ENCODE measurements at places on chromosomes 13 and 19. TPM values are rescaled to one million over a fixed set of nuclear protein-coding genes. Genes with fewer than 3 reads are reported as not detected.

DNA sequence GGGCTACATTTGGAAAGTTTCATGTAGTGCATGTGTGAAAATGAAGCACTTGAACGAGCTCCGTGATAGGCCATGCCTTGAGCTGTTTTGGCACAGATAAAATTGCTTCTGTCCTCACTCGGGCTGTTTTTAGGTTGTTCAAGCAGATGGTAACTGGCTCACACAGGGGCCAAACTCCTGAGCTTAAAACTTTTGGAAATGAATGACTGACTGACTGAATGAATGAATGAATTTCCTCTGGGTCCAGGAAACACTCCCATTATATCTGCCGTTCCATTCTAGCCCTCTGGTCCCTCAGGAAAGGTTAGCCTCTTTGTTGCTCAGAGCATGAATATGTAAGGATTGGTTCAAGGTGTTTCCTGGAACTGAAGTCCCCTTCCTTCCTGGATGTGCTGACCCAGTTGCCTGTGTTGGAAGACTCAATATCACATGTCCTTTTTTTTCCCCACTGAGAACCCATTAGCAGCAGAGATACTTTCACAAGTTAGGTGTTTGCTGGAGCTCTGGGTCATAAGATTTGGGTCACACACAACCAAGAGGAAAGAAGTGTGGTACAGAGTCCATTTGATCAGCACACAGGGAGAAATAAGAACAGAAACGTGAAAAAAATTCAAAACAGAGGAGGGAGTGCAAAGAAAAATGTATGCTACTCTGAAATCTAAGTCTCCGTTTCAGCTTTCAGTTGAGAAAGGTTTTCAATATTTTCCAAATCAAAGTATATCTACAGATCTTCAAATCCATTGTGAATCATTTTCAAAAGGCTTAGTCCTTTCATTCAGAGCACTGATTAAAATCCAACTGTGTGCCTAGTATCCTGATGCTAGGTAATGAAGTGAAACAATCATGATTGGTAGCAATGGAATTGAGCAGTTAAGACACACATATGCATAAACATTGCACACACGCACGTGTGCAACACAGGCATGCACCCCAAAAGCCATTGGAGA lies 18.9 kb downstream of the MBNL2 start:
- no peak overlapping the region for H3K27ac ChIP-seq
- H3K27me3 ChIP-seq = peaks cover 31% of the 10 kb centered on the region
- no peak overlapping the region for H3K4me3 ChIP-seq
- H3K36me3 ChIP-seq = no peaks in the 10 kb centered on the region
- DNase-seq = no peak

DNA sequence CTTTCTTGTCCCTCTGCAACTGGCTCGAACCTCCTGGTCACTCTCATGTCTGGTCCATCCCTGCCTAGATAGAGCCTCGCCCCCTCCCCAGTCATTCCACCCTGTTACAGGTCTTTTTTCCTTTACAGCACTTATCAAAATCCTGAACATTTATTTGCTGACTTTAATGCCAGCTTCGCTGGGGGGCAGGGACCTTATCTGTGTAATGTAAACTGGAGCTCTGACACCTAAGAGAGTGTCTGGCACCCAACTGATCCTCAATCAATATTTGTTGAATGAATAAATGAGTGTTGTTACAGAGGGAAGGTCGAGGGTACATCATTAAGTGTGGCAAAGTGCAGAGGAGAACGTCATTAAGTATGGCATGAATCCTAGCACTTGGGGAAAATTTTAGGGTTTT lies 16.7 kb downstream of the FAAP24 start:
- no peak overlapping the region for H3K27ac ChIP-seq
- no peaks in the 10 kb centered on the region for H3K4me1 ChIP-seq
- H3K4me3 ChIP-seq = no peak overlapping the region
- H3K36me3 ChIP-seq = no peaks in the 10 kb centered on the region
- no peaks in the 10 kb centered on the region for H3K27me3 ChIP-seq

DNA sequence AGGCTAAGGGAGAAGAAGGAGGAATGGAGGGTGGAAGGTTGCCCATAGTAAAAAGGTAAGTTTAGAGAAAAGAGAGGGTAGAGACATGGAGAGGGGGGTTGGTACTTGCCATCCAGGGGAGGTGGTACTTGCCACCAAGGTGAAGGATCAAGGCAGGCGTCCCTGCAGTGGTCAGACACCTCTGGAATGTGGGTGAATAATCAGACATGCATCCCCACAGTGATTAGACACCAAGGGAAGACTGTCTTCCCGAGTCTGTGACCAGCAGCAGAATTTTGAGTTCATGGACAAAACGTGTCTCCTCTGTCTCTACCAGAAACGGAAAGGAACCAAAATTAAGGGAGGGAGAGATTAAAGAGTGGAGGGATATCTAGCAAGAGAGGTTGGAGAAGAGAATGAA lies 27.1 kb upstream of the IGFL1 start:
- no peaks in the 10 kb centered on the region for H3K4me1 ChIP-seq
- no peaks in the 10 kb centered on the region for H3K27me3 ChIP-seq
- no peak overlapping the region for H3K4me3 ChIP-seq

DNA sequence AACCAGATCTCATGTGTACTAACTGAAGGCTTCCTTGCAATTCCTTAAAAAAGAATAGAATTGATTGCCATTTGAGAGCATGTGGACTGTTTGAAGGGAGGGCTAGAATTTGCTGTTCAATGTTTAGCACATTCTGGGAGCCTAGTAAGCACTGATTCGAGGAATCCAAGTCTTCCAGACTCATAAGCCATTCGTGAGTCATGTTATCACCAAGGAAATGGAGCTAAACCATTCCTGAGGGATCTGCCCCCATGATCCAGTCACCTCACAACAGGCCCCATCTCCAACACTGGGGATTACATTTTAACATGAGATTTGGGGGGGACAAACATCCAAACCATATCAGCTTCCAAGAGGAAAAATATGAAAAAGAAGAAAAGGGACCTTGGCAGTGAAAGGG lies 276.4 kb downstream of the KCNRG start:
- no peak for DNase-seq
- no peaks in the 10 kb centered on the region for H3K27me3 ChIP-seq
- no peaks in the 10 kb centered on the region for H3K36me3 ChIP-seq
- H3K4me1 ChIP-seq = no peaks in the 10 kb centered on the region

DNA sequence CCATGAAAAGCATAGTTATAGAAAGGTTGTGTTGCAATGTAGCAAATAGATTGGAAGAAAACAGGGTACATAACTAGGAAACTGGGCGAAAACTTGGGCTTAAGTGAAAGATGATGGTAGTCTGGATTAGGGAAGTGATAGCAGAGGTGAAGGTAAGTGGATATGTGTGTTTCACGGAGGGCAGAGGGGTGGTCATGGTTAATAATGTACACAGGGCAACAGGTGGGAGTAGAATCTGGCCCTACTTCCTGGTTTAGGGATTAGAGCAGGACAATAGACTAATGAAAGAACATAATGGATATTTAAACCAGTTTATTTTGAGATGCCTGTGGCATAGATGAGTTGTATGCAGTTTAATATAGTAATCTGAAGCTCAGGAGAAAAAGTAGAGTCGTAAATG lies 257.3 kb upstream of the SPRY2 start:
- H3K4me3 ChIP-seq = no peak overlapping the region
- H3K4me1 ChIP-seq = peaks cover 19% of the 10 kb centered on the region
- H3K27me3 ChIP-seq = no peaks in the 10 kb centered on the region
- DNase-seq = no peak
- no peak overlapping the region for H3K27ac ChIP-seq

GRCh38 chr13:23518231-23518630 lies 52.0 kb upstream of the TNFRSF19 start:
- H3K36me3 ChIP-seq = no peaks in the 10 kb centered on the region
- no peak overlapping the region for H3K4me3 ChIP-seq
- no peak for DNase-seq
- H3K27me3 ChIP-seq = no peaks in the 10 kb centered on the region
- H3K27ac ChIP-seq = no peak overlapping the region

Gene NKPD1
- total RNA-seq = 1.3 TPM

Gene DLL3
- total RNA-seq = 15.6 TPM
